Stimulated activated CD4-positive, alpha-beta T cell treated with anti-CD3 and anti-CD28 coated beads, Interleukin-12 subunit alpha, Interleukin-12 subunit beta, amount 100 ng/mL, for 24 hours (primary cell): ENCODE measurements at places on chromosomes 1 and 21.

DNA sequence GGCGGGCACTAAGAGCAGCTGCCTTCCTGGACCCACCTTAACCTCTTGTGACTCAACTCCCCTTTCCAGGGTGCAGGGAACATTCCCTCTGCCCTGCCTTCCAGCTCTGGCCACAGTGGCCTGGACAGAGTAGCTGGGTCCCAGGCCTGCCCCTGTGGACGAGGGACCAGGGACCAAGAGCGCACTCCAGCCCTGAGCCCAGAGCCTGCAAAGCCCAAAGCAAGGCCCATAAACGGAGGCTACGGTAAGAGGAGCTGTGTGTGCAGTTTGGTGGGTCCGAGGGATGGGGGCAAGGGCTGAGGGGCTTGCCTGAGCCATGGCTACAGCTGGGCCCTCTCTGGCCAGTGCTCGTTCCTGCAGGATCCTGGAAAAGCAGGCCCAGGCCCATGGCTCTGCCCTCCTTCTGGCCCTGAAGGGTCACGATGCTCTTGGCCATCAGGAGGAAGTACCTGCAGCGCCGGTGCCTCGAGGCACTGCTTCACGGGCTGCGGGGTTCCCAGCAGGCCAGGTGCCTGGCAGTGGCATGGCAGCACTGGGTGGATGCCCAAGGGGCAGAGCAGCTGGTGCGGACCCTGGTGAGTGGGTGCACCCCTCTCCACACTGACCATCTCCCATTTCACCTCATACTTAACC is 17.8 kb downstream of the MTHFR start:
- no peak for DNase-seq

- DNase-seq: peak; percentile 33
Measured at GRCh38 chr1:226457307-226457712, 49.4 kb upstream of the PARP1 start.

DNA sequence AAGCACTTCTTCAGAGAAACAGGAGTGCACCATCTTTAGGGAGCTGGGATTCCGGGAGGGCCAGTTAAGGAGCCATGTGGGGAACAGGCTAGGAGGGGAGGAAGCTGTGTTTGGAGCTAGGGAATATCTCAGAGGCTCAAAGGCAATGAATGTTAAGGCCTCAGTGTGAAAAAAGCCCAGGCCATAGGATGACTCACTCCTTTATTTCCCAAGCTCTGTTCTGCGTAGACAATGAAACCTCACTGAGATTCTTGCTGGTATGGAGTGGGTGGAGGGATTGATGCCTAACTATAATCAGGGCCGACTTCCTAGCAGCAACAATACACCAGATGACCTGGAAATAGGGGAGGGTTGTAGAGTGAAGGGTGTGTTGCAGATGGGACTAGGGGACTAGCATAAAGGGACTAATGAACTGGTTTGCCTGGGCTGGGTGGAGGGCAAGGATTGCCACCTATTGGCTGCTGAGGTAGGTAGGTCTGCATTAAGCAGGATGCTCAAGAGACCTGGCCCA is 2.1 kb downstream of the GNAT2 start:
- no peak for DNase-seq

- DNase-seq: no peak
Measured at GRCh38 chr1:175163702-175164101, 28.9 kb downstream of the KIAA0040 start.

DNA sequence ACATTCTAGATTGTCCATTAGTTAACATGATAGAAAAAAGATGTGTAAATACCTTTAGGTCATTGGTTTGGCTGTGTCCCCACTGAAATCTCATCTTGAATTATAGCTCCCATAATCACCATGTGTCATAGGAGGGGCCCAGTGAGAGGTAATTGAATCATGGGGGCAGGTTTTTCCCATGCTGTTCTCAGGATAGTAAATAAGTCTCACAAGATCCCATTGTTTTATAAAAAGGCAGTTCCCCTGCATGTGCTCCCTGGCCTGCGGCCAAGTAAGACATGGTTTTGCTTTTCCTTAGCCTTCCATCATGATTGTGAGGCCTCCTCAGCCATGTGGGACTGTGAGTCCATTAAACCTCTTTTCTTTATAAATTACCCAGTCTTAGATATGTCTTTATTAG is 32.5 kb upstream of the SLC44A5 start:
- no peak for DNase-seq

GRCh38 chr1:49346767-49347349 is 570.2 kb upstream of the BEND5 start:
- DNase-seq: no peak
